Suprapubic skin (tissue), 4 donors: ENCODE measurements at places on chromosomes 3 and 15.

- H3K27me3 ChIP-seq: no peaks in the 10 kb centered on the region
- H3K4me1 ChIP-seq: peaks cover 29% of the 10 kb centered on the region
- no peaks in the 10 kb centered on the region for H3K36me3 ChIP-seq
- no peak for DNase-seq
Observed at GRCh38 chr3:129233538-129233937, 15.9 kb upstream of the COPG1 start.

- no peaks in the 10 kb centered on the region for H3K4me1 ChIP-seq
- H3K27me3 ChIP-seq: peaks cover 5% of the 10 kb centered on the region
- no peak for DNase-seq
- no peak overlapping the region for H3K27ac ChIP-seq
Observed at GRCh38 chr15:59622289-59622688, 10.7 kb downstream of the GCNT3 start.

DNA sequence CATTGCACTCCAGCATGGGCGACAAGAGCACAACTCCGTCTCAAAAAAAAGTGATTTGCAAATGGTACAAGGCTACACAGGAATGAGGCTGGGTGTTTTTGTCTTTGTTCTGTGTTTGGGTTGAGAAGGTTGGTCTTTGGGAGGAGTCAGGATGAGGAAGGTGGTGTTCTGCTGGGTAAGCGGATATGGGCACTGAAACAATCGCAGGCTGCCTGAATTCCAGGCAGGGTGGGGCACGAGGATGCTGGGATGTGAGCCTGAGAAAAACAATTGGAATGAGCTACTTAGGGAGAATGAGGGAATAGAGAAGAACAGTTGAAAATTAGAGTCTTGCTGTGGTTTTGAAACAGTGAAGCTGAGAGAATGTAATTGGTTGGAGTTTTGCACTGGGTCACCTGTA, 51.6 kb downstream of the ZBTB38 start:
- H3K4me1 ChIP-seq: peaks cover 26% of the 10 kb centered on the region
- H3K27ac ChIP-seq: peak overlapping the region; percentile 64
- H3K4me3 ChIP-seq: no peak overlapping the region
- no peaks in the 10 kb centered on the region for H3K27me3 ChIP-seq
- DNase-seq: no peak

DNA sequence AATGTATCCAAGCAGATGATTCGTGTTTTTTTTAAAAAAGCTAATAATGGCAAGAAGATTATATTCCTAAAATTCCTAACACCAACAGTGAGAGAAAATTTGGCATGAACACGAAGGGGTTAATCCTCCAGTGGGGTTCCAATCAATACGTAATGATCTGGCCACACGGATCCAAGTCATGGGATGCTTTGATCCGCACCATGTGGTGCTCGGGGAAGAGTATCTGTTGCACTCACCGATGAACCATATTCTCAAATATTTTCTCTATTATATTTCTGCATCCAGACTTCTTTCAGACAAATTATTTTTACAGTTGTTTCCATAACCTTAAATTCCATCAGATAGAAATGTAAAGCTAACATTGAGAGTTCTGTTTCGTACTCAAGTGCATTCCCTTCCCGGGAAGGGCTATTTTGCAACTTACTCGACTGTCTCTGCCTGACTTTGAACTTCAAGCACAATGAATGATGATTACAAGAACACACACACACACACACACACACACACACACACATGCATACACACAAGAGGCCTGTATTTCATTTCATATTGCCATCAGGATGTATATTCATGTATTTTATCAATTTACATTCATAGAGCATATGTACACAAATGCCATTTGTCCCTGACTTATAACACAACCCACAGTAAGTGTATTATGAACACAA, 567.2 kb downstream of the FOXP1 start:
- no peak overlapping the region for H3K4me3 ChIP-seq
- H3K27ac ChIP-seq: no peak overlapping the region
- peaks cover 15% of the 10 kb centered on the region for H3K36me3 ChIP-seq
- H3K27me3 ChIP-seq: no peaks in the 10 kb centered on the region
- H3K4me1 ChIP-seq: peaks cover 10% of the 10 kb centered on the region

DNA sequence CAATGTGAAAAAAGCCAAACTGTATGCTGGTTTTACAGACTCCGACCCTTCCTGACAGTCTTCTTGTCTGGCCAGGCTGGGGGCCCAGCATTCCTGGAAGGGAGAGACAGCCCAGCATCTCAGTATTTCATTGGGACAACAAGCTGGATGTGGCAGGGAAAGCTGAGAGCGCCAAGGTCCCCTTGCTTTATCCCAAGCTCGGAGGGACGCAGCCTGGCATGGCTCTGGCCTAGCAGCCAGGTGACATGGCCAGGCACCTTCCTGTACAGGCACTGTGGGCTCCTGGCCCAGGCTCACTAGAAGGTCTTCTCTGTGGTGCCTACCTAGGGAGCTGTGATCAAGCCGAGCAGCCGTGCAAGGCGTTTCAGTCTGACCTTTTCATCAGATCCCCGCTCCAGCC, 33.0 kb downstream of the UMPS start:
- H3K4me3 ChIP-seq: no peak overlapping the region
- DNase-seq: no peak
- H3K27ac ChIP-seq: no peak overlapping the region
- peaks cover 52% of the 10 kb centered on the region for H3K36me3 ChIP-seq
- H3K27me3 ChIP-seq: no peaks in the 10 kb centered on the region

DNA sequence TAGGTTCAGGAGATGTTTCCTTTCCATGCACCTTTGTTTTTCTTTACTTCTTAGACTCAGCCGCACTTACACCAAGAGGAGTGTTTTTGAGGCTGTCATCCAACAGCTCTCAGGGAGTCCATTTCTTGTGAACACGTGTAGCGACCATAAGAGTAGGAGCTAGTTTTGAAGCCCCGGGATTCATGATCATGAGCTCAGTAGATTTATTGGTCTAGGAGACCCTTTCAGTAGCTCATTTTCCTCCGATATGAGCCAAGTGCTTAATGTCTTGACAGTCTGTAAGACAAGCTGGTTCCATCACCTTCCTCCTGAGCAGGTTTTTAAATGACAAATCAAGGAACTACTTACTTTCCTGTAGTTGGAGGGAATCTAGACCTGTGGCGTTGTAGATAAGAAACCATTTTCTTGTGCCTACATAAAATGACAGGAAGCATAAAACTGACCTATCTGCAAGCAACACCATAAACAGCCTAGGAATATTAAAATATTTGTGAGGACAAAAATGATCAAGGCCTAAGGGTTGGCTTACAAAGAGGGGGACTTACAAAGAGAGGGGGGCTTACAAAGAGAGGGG, 172.6 kb upstream of the BHLHE40 start:
- H3K4me3 ChIP-seq: no peak overlapping the region
- H3K4me1 ChIP-seq: no peaks in the 10 kb centered on the region
- no peaks in the 10 kb centered on the region for H3K27me3 ChIP-seq
- DNase-seq: no peak
- no peak overlapping the region for H3K27ac ChIP-seq

DNA sequence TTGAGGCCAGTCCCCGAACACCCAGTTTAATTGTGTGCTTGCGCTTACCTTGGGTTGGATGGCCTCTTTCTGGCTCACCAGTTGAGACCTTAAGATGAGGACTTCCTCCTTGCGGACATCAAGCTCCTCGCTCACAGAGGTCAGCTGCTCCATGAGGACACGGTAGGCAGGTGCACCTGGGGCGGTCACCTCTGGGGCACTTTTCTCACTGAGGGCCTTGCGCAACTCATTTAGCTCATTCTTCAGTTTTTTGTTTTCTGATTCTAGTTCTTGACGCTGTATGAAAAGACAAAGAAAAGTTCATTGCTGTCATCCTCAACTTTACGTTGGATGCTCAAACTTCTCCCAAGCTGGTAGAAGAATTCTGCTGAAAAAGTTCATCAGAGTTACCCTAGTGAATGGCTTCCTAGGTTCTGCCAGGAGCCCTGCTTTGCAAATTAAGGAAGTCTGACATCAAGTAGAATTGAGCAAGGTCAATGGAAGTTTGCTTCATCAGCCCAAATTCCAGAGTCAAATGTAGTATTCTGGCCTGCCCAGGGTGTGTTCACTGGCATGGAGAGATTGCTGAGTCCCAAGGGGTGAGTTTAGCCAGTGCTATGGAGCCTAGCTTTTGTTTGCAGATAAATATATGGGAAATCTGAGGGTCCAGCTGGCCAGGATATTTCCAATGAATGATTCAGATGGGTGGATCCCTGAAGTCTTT, 55.8 kb upstream of the MYO5C start:
- peaks cover 50% of the 10 kb centered on the region for H3K36me3 ChIP-seq
- DNase-seq: no peak
- no peak overlapping the region for H3K4me3 ChIP-seq
- no peaks in the 10 kb centered on the region for H3K27me3 ChIP-seq

GRCh38 chr3:56870436-56870835, 68.7 kb upstream of the ARHGEF3 start:
- no peaks in the 10 kb centered on the region for H3K4me1 ChIP-seq
- H3K27ac ChIP-seq: no peak overlapping the region
- H3K27me3 ChIP-seq: no peaks in the 10 kb centered on the region
- no peak for DNase-seq
- H3K4me3 ChIP-seq: no peak overlapping the region
- no peaks in the 10 kb centered on the region for H3K36me3 ChIP-seq

- DNase-seq: no peak
- peak overlapping the region; percentile 82 for H3K27ac ChIP-seq
- H3K27me3 ChIP-seq: no peaks in the 10 kb centered on the region
- no peaks in the 10 kb centered on the region for H3K36me3 ChIP-seq
- peak overlapping the region; percentile 42 for H3K4me3 ChIP-seq
Observed at GRCh38 chr15:70474471-70475406, 288.6 kb downstream of the UACA start.

GRCh38 chr3:11282250-11283138, 10.3 kb downstream of the ATG7 start:
- H3K4me1 ChIP-seq: peaks cover 24% of the 10 kb centered on the region
- H3K36me3 ChIP-seq: peaks cover 11% of the 10 kb centered on the region
- no peak overlapping the region for H3K4me3 ChIP-seq
- no peak for DNase-seq
- peak overlapping the region; percentile 29 for H3K27ac ChIP-seq

- DNase-seq: no peak
- no peaks in the 10 kb centered on the region for H3K36me3 ChIP-seq
- H3K4me1 ChIP-seq: no peaks in the 10 kb centered on the region
- no peaks in the 10 kb centered on the region for H3K27me3 ChIP-seq
- no peak overlapping the region for H3K27ac ChIP-seq
- H3K4me3 ChIP-seq: no peak overlapping the region
Observed at GRCh38 chr3:29255854-29256696, 24.8 kb upstream of the RBMS3 start.

DNA sequence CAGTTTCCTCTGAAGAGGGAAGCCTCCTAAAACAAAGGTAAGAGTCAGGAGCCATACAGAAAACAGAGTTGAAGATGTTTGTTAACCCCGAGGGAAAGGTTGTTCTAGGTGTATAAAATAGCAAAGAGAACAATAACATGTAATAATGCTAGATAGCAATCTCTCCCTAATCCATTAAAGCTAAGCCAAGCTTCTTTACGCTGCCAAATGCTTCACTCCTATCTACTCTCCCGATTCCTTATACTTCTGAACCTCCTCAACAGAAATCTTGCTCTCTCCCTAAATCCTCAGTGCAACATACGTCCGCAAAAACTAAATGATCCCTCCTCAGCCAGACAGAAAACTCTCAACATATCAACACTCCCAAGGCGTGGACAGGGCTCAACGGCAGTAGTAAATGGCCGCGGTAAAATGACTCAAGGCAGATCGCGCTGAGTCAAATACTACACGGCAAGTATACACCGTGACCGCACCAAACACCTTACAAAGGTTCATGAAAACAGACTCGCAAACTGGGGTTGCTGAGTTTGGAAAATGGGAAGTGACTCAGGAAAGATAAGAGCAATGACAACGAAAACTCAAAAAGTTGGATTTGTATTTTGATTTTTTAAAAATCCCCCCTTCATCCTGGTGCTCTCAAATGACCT, 682 bp downstream of the CLDND1 start:
- H3K36me3 ChIP-seq: peaks cover 10% of the 10 kb centered on the region
- H3K4me3 ChIP-seq: peak overlapping the region; percentile 83
- DNase-seq: peak; percentile 71
- H3K27me3 ChIP-seq: no peaks in the 10 kb centered on the region
- H3K4me1 ChIP-seq: peaks cover 26% of the 10 kb centered on the region

DNA sequence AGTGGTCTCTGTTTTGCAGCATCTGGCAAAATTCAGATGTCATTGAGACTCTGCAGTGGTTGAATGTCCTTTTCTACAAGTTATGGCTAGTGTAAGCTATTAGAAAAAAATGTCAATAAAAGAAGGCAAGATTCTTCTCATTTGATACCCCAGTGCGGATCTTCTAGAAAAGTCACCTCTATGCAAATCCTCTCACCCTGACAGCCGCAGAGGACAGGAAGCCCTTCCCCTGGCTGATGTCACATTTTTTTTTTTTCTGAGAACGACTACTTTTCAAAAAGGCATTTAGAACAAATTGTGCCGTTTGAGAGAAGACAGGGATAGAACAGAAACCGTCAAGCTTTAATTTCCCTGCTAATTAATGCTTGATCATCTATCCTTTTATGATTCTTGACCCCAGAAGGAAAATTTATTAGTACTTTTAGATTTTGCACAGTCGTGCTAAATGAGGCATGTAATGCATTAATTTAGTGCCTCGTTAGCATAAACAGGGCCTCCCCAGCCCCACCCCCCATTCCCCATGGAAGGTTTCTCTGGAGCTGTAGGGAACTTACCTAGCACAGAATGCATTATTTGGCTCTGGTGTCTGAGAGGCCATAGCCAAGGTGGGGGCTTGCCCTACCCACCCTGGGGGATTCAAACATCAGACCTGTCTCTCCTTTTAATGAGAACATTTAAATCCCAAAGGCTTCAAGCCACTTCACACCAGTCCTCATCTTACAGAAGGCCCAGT, 183.8 kb downstream of the OPA1 start:
- no peaks in the 10 kb centered on the region for H3K36me3 ChIP-seq
- H3K27ac ChIP-seq: no peak overlapping the region
- peaks cover 15% of the 10 kb centered on the region for H3K4me1 ChIP-seq
- no peak overlapping the region for H3K4me3 ChIP-seq
- no peak for DNase-seq
- H3K27me3 ChIP-seq: peaks cover 18% of the 10 kb centered on the region

- no peak for DNase-seq
- H3K36me3 ChIP-seq: no peaks in the 10 kb centered on the region
- no peak overlapping the region for H3K27ac ChIP-seq
- H3K27me3 ChIP-seq: peaks cover 3% of the 10 kb centered on the region
- H3K4me3 ChIP-seq: no peak overlapping the region
Observed at GRCh38 chr3:55891106-55891505, 404.0 kb upstream of the WNT5A start.

GRCh38 chr3:86937306-86937791, 53.6 kb downstream of the VGLL3 start:
- peak overlapping the region; percentile 2 for H3K27ac ChIP-seq
- H3K4me1 ChIP-seq: peaks cover 16% of the 10 kb centered on the region
- no peak overlapping the region for H3K4me3 ChIP-seq
- DNase-seq: no peak

GRCh38 chr15:99717161-99718009, 15.9 kb downstream of the LYSMD4 start:
- no peak overlapping the region for H3K4me3 ChIP-seq
- H3K4me1 ChIP-seq: peaks cover 20% of the 10 kb centered on the region
- peaks cover 24% of the 10 kb centered on the region for H3K36me3 ChIP-seq
- no peak overlapping the region for H3K27ac ChIP-seq
- no peaks in the 10 kb centered on the region for H3K27me3 ChIP-seq
- no peak for DNase-seq
